Stimulated activated CD4-positive, alpha-beta T cell treated with anti-CD3 and anti-CD28 coated beads, TNF-alpha, amount 100 ng/mL, for 1 hour (primary cell): ENCODE measurements at places on chromosomes 7 and 10.

- no peak for DNase-seq
These were observed 147.1 kb upstream of the NRBF2 start for GRCh38 chr10:62985807-62986600.

GRCh38 chr7:33986451-33986850 lies 81.1 kb downstream of the BMPER start:
- DNase-seq, result no peak

GRCh38 chr10:95290461-95291364 lies at the start of gene PDLIM1:
Gene PDLIM1 (minus strand): TSS chr10:95291003. CDS start chr10:95290915, 88 bp downstream.
- DNase-seq, result no peak

- no peak for DNase-seq
These were observed 23.8 kb upstream of the IFIT2 start for GRCh38 chr10:89278034-89278535.

- no peak for DNase-seq
These were observed 453.2 kb upstream of the GALNT17 start for GRCh38 chr7:70678621-70679251.

- DNase-seq, result no peak
These were observed 386.5 kb upstream of the SEMA3D start for GRCh38 chr7:85573346-85573745.

DNA sequence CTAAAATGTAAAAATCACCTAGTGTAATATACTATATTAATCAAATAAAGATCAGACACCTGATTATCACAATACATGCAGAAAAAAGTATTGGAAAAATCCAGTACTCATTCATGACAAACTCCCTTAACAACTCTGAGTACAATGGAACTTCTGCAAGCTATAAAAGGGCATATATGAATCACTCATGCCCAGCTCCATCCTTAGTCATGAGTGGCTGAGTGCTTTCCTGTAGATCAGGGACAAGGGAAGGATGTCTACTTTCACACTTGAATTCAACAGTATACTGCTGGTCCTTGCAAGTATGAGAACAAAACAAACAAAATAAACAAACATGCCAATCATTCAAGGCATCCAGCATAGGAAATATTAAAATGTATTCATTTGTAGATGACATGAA lies 116.5 kb downstream of the ADARB2 start:
- DNase-seq, result no peak

DNA sequence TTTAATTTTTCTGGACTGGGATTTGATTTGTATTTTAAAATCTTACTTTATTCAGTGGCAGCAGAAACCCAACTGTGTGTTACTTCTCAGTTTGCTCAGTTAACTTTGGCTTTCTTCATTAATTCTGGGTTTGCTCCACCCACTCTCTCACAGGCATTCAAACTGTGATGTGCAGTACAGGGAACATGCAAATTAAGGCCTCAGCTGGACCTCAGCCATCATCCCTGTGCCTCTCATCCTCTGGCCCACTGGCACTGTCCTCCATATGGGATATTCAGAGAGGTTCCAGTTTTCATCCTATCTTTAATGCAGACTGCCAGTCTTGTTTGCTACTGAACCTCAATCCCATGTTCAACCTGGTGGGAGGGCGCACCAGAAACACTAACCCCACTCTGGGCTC lies 743.4 kb upstream of the IGFBP3 start:
- no peak for DNase-seq

- no peak for DNase-seq
These were observed 198.7 kb downstream of the CXCL12 start for GRCh38 chr10:44186150-44186549.

DNA sequence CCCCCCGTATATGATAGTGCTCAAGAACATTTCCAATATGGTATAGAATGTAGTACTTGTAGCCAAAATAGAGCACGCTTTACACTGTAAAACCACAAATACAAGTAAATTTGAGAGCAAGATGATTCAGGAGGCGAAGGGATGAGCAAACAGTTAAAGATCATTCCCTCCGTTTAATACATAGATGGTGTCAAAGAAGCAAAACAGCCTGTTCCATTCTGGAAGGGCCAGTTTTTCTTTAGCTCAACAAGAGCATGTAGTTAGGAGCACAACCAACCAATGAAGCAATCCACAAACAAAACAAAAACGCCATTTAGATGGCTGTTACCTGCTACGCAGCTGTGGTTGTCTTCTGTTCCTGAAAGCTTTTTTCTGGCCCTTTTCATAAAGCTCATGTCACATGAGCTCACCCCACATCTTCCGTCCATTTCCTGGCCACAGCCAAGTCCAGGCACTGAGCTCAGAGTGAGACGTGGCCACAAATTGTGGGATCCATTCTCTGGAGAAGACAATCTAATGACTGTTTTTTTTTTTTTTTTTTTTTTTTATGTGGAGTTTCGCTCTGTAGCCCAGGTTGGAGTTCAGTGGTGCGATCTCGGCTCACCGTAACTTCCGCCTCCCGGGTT lies 185.6 kb downstream of the FANK1 start:
- DNase-seq, result no peak

DNA sequence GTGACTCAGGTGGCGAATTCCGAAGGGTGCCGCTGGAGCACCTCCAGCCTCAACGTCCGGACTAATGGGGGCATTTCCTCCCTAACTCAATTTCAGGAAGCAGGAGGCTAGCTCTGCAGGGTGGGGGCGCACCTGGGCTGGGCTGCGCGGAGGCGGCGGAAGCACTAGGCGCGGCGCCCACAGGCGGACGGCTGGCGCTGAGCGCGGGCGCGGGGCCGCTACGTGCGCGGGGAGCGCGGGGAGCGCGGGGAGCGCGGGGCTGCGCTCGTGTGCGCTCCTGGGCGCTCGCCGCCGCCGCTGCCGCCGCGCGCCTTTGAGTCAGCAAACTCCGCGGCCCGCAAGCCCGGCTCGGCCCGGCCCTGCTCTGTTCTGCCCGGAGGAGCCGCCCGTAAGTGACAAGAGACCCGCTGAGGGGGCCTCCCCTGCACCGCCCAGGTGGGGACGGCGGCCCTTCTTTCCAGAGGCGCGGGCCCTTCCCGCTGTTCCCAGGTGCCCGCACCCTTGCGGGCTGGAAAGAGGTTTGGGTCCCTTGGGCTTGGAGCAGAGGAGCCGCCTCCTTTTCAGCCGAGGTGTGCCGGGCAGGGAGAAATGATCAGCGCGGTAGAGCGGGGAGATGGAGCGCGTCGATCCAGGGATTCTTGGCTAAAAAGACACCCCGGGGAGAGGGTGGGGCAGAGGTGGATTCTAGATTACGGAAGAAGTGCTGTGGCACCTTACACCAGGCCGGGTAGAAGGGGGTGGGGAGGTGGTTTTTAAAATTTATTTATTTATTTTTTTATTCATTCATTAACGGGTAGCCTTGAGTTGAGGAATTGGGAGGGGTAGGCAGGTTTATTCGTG lies at the start of gene SNX10:
Gene SNX10 (plus strand): TSS at position 164 of the 840 bp plus-strand sequence. CDS start 54,581 bp downstream, outside the sequence.
- peak; percentile 40 for DNase-seq
